ENCODE measurements at places on chromosomes 12 and 14. TPM values are rescaled to one million over a fixed set of nuclear protein-coding genes. Genes with fewer than 3 reads are reported as not detected.

TAS2R7 gene
- not detected for total RNA-seq

MSRB3 gene
- 19.1 TPM for total RNA-seq

- no peak for DNase-seq
Measured at GRCh38 chr14:69117020-69117767, 35.7 kb downstream of the DCAF5 start.

CYP46A1 gene
- total RNA-seq = 0.10 TPM

DNA sequence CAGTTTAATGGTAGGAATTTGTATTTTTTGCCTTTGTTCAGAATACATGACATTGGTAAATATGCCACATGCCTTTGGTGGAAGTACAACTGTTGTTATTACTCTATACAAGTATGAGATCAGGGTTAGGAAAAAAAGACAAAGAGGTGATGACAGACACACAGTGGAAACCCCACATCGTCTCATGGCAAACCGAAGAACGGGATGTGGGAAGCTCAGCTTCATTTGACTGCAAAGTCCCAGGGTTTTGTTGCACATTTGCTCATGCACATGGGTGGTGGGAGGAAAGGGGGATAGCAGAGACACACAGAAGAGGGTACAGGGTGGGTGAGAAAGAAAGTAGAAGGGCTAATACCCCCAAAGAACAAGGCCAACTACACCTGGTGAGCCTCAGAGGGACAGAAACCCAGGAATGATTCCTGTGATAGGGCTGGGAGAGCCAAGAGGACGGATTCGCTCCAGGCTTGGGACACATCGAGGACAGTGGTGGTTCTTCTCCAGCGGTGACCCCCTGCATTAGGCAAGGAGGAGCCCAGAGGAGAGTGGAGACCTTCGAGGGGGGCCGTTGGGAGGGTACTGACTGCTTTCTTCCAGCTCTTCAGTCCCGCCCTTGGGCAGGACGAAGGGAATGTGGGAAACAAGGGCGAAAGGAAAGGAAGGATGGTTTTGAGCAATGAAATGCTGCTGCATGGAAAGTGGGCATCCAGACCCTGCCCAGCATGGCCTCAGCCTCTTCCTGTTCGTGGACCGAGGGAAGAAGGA lies 8.1 kb downstream of the VAMP1 start:
- DNase-seq = no peak

CLEC2D gene
- total RNA-seq = 2.1 TPM

GRCh38 chr14:29348504-29348903 lies 579.1 kb downstream of the PRKD1 start:
- DNase-seq = no peak
